ENCODE measurements at places on chromosomes 13 and 19. TPM values are rescaled to one million over a fixed set of nuclear protein-coding genes. Genes with fewer than 3 reads are reported as not detected.

DNA sequence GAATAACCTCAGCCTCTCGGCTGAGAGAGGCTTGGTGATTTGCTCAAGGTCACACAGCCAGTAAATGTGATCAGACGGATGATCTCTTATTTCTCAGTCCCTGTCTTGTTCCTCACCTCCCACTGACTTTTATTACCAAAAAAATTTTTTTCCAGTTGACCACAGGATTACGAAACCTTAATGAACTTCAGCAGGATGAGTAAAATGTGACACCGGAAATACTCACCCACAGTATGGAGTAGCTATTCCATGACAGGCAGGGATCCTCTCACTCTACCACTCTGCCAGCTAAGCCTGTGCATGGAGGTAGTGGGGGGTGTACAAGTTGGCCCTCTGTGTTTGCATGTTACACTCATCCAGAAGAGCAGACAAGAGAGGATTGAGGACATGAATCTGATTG, 916.4 kb downstream of the UQCRFS1 start:
- DNase-seq = no peak

ZNF534 gene
- total RNA-seq = not detected

- DNase-seq = peak; percentile 61
These were observed 1.2 kb downstream of the ZSWIM4 start for GRCh38 chr19:13796301-13797057.

SOX1 gene
- not detected for total RNA-seq

FUT1 gene
- total RNA-seq = 1.1 TPM

NLRP9 gene
- total RNA-seq = not detected

ZNF93 gene
- 12.3 TPM for total RNA-seq

- DNase-seq = peak; percentile 64
These were observed 95.5 kb upstream of the SERP2 start for GRCh38 chr13:44278166-44278565.

CELF5 gene
- total RNA-seq = 0.10 TPM

DNA sequence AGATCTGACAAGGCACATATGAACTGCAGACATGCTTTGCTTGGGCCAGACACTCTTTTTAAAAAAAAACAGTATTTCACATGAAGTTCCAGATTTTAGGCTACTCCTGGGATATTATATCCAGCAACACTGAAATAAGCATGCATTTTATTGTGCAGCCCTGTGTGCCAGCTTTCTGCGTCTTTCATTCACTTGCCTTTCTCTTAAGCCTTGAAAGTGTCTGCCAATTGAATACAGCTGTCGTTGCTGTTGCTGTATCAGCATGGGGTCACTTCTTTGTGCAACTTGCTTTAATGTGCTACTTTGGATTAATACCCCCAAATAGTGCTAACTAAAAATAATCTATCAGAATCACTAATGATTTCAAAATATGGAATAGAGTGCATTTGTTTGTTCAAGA, 657.8 kb downstream of the SLITRK6 start:
- DNase-seq = peak; percentile 43

- DNase-seq = no peak
These were observed 71.8 kb downstream of the CCDC70 start for GRCh38 chr13:51933466-51934058.

- DNase-seq = no peak
These were observed 122.5 kb downstream of the CDK8 start for GRCh38 chr13:26376430-26376829.

PEPD gene
- 32.6 TPM for total RNA-seq

DNA sequence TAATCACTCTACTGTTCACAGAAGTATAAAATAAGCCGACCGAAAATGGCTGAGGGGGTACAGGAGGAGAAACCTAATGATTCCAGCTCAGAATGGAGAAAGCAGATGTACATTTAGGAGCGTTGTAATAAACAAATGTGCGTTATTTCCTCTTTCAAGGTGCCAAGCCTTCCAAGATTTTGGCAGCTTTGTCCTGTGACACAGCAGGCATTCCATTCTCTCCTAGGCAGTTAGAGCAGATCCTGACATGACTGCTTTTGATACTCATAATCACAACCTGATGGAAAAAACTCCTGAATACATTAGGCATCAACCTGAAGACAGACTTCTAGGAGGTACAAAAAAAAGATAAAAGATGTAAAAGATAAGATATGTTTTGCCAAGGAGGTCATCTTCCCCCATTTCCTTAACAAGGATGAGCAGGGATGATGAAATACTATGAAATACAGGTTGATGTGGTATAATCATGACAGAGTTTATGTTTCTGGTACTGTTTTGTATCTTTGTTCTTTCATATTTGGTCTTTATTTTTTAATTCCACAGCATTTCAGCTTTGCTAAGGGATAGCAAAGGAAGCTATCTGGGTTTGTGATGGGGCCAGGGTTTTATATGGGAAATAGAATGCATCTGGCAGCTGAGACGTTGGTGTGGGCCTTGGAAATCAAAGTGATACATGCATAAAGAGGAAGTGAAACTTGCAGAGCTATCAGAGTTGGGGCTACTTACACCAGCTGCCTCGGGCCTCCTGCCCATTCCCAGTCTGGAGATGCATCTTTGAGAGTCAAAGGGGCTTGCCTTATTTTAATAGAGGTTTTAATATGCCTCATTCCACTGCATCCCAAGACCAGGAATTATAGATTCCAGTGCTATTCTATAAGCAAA, 222.5 kb downstream of the OXGR1 start:
- DNase-seq = peak; percentile 41

DNA sequence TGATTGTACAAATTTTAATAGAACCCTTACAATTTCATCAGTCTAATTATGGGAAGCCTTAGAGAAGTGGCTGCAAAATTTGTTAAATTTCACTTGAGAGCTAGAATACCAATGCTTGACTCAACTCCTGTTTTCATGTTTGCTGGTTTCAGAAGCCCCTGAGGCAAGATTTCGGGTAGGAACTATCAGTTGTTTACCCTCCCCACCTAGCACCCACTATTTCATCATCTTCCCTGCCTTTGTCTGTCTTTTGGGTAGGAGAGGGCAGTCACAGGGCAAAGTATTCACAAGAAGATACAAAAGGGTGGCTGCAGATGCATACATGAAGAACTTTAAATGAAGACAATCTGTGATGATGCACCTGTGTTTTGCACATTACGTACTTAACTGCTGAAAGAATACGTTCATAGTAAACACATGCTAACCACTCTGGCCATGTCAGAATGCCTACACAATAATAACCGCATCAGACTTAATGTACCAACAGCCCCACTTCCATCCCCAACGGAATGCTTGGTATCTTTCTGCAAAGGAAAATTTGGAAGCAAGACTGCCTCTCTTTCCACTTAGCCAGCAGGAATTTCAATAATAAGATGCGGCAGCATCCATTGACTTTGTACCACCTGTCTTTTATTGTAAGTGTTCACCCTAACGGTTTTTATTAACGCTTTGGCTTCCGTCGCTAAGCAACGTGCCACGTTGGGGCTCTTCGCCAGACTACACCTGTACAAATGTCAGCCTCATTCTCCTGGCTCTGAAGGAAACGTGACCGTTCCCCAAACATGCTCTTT, 30.4 kb downstream of the TPT1 start:
- DNase-seq = no peak

DNA sequence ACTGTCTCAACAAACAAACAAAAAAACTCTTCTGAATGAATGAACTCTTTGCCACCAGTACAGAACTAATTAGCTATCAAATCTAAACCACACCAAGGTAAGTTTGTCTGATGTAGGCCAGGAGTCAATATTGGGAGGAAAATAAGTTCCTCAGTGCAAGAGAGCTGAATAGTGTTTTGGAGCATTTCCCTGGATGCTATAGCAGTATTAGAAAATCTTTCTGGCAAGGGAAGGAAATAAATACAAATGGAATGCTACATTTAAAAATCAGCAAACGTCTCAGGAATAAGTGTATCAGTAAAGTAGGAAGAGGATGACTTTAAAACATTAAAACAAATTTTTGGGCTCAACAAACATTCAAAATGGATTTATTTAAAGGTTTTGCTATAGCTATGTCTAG, 81.3 kb upstream of the TMTC4 start:
- DNase-seq = no peak

GRCh38 chr19:30338878-30339623, 33.1 kb upstream of the ZNF536 start:
- no peak for DNase-seq

PRX gene
- total RNA-seq = 32.0 TPM

- no peak for DNase-seq
These were observed 1069.1 kb downstream of the EFNB2 start for GRCh38 chr13:105466376-105466775.

PSG5 gene
- not detected for total RNA-seq

DNA sequence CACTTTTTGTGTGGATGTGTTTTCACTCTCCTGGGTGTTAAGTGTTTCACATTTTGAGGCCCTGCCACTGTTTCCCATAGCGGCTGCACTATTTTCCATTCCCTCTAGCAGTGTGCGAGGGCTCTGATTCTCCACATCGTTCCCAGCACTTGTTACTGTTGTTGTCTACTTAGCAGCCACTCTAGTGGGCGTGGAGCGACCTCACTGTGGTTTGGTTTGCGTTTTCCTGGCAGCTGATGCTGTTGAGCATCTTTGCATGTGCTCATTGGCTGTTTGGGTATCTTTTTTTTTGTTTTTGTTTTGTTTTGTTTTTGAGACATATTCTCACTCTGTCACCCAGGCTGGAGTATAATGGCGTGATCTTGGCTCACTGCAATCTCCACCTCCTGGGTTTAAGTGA, 14.4 kb downstream of the NAXD start:
- DNase-seq = no peak

DNA sequence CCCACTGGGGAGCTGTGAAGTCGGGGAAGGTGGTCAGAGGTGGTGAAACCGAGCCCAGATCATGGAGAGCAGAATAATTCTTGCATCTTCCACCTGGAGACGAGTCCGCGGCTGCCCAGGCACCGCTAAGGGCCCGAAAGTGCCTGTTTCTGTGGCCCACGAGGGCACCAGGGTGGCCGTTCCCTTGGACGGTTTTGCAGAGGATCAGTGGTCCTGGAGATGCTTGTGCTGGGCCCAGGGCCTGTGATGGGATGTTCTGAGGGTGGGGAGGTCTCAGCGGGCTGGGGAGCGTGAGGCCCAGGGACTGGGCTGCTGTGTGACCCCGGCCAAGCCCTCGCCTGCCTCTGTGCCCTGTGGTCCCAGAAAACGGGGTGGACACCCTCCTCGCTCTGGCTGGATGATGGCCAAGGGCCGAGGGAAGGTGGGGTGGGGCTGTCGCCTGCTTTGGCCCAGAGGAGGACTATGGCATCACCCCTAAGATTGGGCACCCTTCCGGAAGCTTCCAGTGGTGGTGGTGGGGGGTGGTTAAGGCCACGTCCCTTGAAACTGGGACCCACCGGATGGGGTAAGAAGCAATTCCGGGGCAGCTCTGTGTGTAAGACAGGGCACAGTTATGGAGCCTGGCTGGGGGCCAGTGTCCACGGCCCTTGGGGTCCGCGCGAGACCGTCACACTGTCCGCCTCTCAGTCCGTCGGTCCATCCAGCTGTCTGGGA, 51.3 kb upstream of the NFIC start:
- no peak for DNase-seq

DNA sequence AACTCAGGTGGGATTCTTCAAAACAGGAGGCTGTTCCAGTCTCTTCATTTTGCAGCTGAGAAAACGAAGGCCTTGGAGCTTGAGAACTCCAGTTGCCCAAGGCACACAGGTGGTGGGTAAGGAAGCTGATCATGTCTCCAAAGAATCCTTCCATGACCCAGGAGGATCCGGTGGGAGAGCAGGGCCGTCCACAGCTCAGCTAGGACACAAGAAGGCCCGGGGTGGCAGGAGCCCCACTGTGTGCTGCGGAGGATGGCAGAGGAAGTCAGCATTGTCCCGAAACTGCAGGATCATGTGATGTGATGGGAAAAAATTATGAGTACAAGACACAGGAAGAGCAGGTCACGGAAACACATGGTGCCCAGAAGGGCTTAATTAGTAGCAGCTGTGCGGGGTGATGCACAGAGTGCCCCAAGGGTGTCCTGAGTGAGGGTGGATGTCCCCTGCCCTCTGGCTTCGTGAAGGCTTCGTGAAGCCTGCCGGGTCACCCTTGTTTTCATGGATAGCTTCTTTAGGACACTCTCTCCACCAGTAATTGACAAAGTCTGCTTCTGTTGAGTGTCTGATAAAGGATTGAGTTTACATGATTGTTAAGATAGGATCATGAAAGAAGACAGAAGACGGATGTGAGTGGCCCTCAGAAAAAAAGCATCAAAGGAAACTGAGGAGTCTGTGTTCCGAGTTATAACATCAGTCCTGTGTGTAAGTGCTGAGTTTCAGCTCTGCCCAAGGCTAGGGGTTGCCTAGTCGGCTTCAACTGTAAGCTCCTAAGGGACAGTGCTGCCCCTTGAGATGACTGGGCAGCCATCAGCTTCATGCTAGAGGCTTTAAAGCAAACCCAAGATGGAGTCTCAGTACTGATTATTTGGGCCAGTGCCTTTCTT, 33.8 kb upstream of the SACS start:
- no peak for DNase-seq

COL4A1 gene
- total RNA-seq = 1,052 TPM

SIGLECL1 gene
- total RNA-seq = not detected

- DNase-seq = no peak
These were observed 111.9 kb downstream of the EFNB2 start for GRCh38 chr13:106423530-106423929.

DNA sequence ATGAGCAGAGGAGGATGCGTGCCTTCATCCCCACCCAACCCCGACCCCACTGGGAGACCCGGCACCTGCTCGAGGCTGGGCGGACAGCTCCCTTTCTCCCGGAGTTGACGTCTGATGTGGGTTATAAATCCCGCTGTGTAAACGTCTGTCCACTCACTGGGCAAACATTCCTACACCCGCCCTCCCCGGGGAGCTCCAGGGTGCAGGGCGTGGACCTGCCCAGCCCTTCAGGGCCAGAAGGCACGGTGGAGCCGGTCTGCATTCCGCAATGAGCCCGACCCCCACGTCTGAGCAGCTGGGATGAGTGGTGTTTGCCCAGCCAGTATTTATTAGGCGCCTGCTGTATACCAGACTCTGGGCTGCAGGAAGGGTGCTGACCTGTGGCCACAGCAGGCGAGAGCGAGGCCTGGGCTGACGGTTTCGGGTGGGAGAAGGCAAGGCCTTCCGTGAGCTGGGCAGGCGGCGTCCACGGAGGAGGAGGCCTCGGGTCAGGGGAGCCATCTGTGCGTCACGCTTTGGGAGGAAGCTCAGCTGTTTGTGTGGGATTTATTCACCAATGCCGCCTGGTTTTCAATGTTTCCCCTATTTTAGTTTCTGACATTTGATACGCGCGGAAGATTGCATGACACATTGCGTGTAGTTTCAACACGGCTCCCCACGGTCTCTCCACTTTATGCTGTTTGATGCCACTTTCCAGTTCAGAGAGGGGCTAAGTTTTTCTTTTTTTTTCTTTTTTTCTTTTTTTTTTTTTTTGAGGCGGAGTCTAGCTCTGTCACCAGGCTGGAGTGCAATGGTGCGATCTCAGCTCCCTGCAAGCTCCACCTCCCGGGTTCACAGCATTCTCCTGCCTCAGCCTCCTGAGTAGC, 2.0 kb downstream of the MISP start:
- DNase-seq = peak; percentile 84

SMIM24 gene
- total RNA-seq = not detected

IL4I1 gene
- not detected for total RNA-seq

DNA sequence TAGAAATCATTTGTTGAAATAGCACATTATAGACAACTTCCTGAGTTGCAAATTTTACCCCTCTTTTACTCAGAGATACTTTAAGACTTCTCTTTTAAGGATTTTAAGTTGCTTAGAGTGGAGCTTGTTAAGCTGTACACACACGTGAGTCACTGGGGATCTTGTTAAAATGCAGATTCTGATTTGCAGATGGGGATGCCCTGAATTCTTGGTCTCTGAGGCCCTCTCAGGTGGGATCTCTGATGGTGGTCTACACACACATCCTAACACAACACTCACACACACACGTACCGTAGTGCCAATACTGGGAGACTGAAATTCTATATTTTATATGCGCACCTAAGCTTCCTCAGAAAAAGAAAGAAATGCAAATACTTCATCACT, 788.3 kb downstream of the UQCRFS1 start:
- DNase-seq = no peak

RGS9BP gene
- 7.1 TPM for total RNA-seq

Measured in tongue (tissue), 3 donors.